ENCODE measurements at places on chromosomes 4 and X. TPM values are rescaled to one million over a fixed set of nuclear protein-coding genes. Genes with fewer than 3 reads are reported as not detected.

DNA sequence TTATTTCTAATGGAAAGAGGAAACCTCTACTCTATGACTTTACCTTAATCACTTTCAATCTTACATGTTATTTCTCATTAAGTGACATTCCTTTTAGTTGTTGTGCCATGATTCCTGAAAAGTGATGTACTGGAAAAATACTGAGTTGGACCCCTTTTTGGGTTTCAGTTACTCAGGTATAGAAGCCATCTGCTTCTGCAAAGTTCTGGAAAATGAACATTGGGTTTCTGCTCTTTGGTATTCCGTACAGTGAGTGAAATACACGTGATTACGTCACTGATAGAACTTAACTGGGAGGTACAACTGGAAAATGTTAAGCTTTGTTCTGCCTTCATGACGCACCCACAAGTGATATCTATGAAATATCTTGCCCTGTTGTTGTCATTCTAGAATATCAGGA is 114.7 kb downstream of the MID1 start:
- no peak for DNase-seq

DNA sequence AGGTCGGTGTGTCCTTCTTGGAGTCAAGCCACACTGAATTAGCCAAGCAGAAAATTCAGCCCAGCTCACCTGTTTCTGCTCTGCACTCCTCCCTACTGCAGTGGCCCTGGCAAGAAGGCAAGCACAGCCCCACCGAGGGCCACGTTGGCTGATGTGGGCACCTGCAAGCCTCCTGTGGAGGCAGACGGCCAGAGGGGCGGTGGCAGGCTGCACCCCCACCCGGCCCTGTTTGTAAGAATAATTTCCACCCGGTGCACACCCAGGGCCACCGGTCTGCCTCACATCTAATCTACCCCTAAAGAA is 18.8 kb downstream of the PPP2R2C start:
- DNase-seq, result no peak

Gene TIGD4
- total RNA-seq, result not detected

Gene ANOS1
- 2.3 TPM for total RNA-seq

Gene STAG2
- 52.0 TPM for total RNA-seq

Gene TCP11X2
- not detected for total RNA-seq

Gene ATP1B4
- not detected for total RNA-seq

Gene ADAM29
- total RNA-seq, result not detected

Gene DMRTC1B
- total RNA-seq, result not detected

GRCh38 chr4:130563889-130564418 is 1468.0 kb downstream of the C4orf33 start:
- DNase-seq, result no peak

GRCh38 chrX:4656419-4656818 is 943.0 kb upstream of the PRKX start:
- no peak for DNase-seq

- DNase-seq, result no peak
Measured at GRCh38 chr4:182513587-182514291, 270.5 kb downstream of the TENM3 start.

Gene GAGE13
- total RNA-seq, result not detected

DNA sequence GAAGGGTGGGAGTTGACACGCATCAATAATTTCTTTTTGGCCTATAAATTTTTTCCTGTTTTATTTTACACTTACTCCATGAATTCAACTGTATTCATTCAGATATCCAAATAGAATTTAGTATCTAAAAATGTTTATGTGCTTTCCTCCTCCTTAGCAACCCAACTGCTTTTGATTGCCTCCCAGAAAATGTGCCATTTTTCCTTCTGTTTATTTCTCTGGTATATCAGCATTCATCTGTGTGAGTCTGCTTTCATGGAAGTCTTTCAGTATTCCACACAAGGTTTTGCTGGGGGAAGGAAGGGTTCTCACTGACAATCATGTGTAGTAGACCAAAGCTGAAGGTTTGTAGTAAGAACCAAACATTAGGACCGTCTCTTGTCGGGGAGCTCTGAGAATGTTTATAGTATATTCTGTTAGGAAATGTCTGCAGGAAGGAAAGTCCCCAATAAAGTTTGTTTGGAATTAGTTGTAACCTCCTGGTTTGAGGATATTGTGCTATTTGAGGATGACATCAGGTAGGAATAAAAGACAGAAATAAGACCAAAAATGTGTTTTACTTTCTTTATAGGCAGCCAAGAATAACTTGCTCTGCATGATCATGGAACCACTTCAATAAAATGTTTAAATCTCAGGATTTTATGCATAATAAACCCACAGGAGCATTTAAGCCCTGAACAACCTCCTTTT is 673.6 kb upstream of the INTU start:
- no peak for DNase-seq

GRCh38 chrX:85391185-85391877 is 11.9 kb upstream of the POF1B start:
- DNase-seq, result no peak

DNA sequence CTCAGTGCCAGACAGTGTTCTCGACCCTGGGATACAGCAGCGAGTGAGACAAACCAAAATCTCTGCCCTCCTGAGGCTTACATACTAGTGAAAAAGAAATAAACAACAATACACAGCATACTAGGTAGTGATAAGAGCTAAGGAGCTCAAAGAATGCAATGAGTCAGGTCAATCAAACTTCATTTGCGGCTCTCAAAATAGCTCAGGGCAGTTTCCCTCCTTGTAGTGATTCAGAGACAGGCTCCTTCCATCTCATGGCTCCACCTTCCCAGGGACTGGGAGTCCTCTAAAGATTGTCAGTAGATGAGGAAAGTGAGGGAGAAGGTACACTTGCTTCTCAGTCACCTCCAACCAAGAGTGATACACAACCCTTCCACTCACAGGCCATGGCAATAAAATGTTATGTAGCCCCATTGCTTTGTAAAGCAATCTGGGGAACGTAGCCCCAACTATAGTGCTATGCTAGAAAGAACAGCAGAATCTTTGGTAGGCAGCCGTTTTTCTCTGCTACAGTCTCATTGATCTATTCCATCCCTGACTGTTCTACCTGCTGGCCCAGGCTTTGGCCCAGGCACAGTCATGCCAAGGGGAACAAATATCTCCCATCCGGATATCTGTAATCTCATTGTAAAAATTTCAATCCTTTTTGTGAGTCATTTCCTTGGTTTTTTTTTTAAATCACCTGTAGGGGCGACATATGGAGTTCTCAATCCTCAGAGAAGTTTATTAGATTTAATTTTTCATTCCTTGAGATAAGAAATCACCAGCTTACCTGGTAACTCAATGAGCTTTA is 183.1 kb upstream of the S100G start:
- no peak for DNase-seq

Gene RS1
- not detected for total RNA-seq

- no peak for DNase-seq
Measured at GRCh38 chrX:11349661-11350337, 56.6 kb downstream of the AMELX start.

Gene UCHL1
- 191 TPM for total RNA-seq

DNA sequence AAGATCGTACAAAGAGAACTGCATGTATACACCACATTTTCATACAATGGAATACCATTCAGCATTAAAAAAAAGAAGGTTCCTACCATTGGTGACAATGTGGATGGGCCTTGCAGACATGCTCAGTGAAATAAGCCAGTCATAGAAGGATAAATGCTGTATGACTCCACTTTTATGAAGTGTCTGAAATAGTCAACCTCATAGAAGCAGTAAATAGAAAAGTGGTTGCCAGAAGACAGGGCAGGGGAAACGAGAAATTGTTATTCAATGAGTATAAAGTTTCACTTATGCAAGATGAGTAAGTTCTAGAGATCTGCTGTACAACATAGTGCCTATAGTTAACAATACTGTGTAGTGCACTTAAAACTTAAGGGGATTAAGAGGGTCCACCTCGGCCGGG is 257.5 kb upstream of the FTHL17 start:
- DNase-seq, result no peak

GRCh38 chr4:152044331-152045036 is 283.7 kb upstream of the GATB start:
- DNase-seq, result no peak

- no peak for DNase-seq
Measured at GRCh38 chrX:7192871-7193270, 44.9 kb upstream of the PUDP start.

DNA sequence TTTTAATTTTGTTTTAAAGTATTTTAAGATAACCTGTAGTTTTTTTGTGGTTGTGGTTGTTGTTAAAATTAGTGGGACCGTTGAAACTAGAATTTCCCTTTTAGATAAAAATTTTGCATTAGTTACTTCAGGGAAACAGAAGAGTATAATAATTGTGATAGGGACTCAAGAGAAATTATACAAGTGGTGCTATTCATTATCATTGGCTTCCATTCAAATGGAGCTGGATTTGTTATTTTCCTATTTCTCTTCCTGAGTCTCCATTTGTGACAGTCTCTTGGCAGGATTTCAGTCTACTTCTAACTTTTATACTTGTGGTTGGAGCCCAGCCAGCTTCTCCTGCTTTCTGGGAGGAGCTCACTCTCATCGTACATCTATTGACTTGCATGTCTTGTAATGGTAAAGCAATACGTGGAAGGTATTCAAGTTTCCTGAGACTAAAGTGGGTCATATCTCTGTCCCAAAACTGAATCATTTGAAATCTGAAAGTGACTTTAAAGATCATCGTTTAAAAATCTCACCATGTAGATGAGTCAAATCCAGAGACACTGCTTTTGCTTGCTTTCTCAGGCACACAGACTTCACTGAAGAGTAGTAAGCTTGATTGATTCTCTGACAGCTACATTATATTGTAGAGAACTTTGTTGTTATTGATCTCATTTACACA is 155.8 kb downstream of the RPA4 start:
- DNase-seq, result no peak

DNA sequence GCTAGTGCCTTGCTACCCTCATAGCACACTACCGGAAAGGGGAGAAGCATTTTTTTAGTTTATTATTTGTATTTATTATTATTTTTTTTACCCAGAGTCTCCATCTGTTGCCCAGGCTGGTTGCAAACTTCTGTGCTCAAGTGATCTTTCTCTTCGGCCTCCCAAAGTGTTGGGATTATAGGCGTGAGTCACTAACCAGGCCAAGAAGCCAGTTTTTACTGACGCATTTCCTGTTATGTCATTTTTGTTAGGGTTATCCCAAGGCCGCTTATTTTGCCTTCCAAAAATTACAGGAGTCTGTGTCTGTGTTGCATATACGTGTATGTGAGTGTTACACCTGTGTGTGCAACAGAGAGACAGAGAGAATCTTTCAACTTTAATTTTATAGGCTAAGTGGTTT is 404.5 kb downstream of the GBA3 start:
- no peak for DNase-seq

DNA sequence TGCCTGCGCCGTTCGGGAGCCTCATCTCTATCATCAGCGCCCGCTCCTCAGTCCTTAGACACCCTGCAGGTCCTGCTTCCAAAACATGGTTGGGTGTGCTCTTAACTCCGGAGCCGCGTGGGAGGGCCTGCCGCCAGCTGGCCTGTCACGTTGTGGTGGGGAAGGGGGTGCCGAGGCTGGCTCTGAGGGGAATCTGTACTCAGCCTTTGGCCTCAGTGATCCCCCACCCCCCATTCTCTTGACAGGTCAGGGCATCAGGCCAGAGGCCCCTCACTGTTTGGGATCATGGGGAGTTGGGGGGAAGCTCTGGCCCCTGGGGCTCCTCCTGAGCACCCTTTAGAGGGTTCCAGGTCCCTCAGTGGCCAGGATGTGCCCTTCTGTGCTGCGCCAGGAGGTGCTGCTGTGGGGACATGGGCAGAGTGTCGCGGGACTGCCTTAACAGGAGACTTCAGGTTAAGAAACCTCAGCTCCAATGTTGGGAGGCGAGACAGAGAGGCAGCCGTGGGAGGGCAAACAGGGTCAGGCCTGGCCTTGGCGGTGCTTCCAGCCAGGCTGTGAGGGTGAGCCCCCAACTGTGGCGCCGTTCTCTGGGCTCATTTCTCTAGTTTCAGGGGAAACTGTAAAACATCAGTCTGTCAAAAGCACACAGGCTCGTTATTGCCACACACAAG is 33.5 kb downstream of the TRMT44 start:
- no peak for DNase-seq

DNA sequence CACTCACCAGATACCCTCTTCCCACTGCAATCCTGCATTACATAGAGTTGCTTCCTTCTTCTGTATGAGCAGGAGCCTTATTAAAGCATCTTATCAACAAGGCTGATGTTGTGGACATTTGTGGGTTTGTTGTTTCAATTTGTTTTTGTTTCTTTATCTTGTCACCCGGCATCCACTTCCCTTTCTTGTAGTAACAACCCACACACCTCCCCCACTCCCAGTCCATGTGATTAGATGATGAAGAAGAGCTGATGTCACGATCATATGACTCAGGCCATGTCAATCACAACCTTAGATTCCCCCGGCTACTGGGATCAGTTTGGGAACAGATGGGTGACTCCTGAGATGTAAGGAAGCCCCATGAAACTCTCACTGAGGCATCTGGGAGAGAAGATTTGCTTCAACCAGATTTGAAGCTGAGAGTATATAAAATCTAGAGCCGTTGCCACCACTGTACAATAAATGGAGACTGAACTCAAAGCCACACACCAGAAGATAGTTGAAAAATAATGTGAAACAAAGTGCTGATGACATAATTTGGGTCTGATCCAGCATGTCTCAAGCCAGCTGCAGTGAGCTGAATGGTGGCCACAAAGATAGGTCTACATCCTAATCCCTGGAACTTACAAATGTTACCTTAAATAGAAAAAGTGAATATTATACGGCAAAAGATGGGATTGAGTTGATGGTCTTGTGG is 34.1 kb upstream of the SRD5A3 start:
- no peak for DNase-seq

DNA sequence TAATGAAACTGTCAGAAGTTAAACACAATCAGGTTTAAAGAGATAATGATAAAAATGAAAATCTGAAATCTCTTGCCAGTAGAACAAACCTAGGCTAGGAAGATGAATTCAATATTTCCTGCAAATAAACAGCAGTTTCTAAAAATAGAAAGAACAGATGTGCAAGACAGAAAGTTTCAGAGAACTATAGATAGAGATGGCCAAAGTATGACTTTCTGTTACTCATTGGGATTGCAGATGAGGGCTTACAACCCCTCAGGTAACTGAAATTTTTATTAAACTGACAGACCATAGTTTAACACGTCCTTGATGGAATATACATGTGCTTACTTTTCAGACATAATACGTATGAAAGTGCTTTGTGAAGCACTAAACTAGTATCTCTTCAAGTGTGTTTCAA is 82.3 kb upstream of the PPARGC1A start:
- no peak for DNase-seq

Data from mesenteric fat pad (tissue), 1 donor.